Kidney tubule cell (primary cell): ENCODE measurements at places on chromosomes 11 and 22.
A peak's percentile ranks its signal among the peaks of the same experiment; 100 is the strongest.

DNA sequence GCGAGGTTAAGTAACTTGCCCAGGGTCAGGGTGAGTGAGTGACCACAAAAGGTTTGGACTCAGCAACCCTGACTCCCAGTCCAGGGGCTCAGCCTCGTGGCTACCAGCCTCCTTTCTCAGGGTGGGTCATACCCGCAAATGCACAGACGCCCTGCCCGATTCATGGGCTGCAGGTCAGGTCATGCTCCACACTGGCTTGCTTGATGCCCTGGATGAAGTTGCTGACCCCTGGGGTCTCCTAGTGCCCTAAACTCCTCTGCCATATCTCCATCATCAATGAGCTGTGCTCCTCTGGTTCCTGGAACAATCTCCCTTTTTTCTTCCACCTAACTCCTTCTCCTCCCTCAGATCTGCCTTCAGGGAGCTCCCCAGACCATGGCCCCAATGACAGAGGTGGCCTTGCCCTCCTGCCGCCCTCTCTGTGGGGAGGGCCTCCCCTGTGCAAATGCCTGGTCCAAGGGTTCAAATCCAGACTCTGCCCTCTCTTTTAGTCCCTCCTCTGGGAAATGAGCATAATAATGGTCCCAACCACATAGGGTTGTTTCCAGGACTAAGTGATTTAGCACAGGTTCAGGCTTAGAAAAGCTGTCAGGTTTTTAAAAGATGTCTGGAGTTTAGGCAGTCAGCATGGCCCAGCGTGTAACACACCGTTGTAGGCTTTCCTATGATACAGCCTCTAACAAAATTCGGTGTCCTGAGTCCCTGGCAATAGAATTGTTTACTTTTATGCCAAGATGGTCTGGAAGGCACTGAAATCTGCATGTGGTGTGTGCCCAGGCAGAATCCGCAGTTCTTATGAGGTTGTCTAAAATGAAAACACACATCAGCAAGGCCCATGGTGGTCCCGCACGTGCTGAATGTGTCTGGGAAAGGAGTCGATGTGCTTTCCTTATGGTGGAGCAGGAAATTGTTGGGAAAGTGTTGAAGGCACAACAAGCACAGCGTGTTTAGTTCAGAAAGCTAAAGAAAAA is 63.6 kb downstream of the CD82 start:
- DNase-seq: no peak

GRCh38 chr22:26592421-26592891 is 2.5 kb upstream of the TPST2 start:
- no peak for DNase-seq

GRCh38 chr11:33187998-33188722 is 26.9 kb upstream of the CSTF3 start:
- no peak for DNase-seq

GRCh38 chr11:60923326-60923725 is 934 bp upstream of the TMEM132A start:
- DNase-seq: no peak

DNA sequence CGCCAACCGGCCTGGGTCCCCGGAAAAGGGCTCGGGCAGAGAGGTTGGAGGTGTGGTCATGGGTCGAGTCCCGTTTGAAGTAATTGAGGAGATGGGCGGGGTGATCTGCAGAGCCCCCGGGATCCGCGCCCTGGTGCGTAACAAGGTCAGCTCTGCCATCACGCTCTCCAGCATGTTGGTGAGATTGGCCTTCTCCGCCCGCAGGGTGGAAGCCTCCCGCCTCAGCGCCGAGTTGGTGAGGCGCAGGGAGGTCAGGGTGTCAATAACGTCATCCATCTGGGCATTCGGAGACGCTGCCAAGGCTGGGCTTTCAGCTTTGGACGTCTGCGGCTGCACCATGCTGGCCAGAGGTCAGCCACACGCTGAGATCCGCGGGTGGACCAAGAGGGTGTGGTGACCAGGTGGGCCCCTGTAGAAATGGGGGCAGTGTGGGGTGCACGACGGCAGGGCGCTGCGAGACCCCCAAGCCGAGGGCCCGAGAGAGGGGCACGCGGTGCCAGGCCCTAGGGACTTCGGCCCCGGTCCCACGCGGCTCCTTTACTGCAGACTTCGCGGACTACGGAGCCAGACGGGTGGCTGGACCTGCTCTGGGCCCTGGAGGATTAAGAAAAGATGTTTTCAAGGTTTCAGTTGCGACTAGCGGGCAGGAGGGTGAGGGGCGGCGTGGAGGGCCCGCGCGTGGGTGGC is 672 bp downstream of the RTL6 start:
- DNase-seq: peak; percentile 41

DNA sequence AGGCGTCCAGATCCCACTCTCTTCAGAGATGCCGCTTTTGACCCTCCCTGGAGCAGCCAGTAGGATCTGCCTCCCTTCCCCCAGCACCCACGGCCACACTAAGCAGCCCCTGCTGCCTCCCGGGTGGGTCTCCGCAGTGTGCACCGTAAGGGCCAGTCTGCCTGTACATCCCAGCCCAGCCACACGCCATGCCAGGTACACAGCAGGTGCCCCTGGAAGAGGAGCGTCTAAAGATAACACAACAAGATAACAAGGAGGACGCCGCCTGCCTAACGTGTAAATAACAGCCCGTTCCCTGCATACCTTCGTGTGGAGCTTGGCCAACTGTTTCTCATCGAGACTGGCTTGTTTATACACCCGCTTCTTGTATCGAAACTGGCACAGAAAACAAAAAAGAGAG is 139.4 kb downstream of the SHANK2 start:
- no peak for DNase-seq

DNA sequence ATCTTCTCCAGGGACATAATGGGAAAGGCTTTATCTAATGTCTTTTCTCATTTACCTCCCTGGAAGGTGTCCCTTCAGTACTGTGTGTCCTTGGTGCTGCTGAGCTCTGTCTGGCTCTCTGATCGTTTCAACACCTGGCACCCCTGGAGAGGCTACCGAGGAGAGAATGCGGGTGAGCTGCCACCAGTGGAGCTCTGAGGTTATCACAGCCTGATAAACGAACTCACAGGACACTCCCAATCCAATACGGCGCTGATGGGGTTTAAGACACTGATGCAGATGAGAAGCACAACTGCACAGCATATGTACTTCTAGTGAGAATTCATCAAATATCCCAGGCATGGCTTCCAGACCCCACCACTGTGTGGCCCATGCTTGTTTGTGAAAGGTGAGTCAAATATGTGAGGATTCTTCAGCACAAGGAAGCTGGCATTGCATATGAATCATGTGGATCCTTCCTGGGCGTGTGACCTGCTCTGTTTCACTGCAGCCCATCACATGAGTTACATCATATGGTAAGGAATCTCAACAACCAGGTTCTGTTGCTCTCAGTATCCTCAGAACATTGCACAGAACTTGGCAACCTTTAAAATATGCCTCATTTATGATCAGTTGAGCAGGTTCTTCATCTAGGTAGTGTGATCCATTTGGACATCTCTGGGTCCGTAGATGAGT is 34.8 kb upstream of the VWA5A start:
- DNase-seq: peak; percentile 91
